ENCODE measurements at places on chromosomes 2 and 18.

DNA sequence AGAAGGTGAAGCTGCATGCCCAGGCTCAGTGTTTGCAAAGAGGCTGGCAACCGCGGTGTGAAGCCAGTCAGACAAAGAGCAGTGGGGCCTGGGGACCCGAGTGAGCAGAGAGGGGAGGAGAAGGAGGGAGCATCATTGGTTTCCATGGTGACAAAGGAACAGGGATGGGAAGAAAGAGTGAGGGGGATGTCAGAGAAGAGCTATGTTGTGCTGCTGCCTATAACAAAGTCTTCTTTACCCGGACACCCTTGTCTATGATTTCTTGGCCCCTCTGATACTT, 14.5 kb downstream of the TMEM247 start:
- no peak for DNase-seq

DNA sequence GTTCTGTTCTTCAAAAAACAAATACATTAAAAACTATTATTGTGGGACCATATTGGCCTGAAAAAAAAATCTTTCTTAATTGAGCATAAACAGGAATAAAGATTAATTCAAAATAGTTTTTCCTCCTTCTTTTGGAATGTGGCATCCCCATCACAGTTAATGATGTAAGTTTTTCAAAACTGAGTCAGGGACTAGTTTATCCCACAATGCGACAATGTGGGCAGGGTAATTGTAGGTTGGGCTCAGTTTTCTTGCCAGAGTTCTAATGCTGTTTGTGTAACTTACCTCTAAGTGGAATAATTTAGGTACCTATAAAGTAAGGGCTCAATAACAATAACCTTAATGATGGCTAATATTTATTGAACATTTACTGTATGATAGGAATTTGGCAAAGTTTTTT, 82.0 kb downstream of the PMS1 start:
- no peak for DNase-seq

DNA sequence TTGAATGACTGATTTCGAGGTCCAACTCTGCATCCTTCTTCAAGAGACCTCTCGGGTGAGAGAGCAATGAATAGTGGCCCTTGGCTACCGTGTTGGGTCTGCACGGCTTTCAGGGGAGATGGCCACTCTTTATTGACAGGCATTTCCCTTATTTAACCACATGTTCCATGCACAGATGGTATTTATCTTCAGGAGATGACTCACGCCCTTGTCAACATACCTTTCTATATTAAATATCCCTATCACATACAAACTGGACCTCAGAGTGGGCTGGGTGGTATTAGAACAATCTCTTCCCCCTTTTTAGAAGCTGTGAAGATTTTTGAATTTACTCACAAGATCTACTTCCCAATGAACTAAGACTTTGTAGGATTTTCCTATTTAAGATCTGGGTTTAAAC, 109.6 kb upstream of the CDC42EP3 start:
- no peak for DNase-seq

- DNase-seq: peak; percentile 21
These were observed 3.8 kb downstream of the KCNE4 start for GRCh38 chr2:223055836-223056235.

DNA sequence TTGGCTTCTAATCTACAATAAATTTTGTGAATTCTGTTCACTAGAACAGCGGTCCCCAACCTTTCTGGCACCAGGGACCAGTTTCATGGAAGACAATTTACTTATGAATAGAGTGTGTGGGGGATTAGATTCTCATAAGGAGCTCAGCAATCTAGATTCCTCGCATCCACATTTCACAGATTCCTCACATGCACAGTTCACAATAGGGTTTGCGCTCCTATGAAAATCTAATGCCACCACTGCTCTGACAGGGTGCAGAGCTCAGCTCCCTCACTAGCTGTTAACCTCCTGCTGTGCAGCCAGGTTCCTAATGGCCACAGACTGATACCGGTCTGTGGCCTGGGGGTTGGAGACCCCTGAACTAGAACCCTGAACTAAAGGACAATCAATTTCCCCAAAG, 1568.6 kb upstream of the NXPH2 start:
- no peak for DNase-seq

GRCh38 chr2:236572482-236572881, 2.9 kb downstream of the ACKR3 start:
- no peak for DNase-seq

GRCh38 chr2:109694190-109694589, 80.0 kb downstream of the SOWAHC start:
- DNase-seq: no peak

DNA sequence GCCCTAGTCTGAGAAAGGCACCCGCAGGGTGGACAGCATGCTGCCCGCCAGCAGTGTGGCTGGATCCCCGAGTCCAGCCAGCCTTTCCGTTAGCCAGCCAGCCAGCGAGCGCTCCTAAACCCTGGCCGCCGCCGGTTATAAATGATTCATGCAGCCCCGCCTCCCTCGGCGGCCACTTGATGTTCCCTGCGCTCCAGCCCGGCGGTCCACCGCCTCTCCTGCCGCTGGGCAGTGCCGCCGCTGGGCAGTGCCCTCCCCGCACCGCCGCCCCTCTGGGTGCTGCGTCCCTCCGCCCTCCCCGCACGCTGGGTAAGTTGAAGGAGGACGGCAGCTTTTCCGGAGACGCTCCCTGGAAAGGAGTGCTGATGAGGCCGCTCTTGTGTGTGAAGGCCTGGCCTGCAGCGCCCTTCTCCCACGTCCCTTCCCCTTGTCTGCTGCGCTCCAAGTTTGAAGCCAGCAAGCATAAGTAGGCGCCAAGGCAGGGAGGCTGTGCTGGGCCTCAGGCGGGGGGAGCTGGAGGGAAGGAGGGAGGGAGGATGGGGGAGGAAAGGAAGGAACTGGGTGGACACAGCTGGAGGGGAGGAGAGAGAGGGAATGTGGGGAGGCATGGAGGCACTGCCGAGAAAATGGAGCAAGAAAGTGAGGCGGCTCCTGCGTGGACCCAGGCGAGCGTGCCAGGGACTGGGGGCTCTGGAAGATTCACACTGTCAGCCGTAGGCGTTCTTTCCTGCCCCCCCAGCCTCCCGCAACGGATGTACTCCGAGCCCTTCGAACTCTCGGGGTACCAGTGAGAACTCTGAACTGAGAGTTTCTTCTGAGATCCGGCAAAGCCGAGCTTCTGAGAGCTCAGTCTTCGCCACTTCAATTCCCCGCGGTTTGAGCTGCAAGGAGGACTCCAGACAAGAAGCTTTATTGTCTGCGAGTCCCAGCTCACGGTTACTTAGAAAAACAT, 131.9 kb downstream of the GLI2 start:
- DNase-seq: no peak

DNA sequence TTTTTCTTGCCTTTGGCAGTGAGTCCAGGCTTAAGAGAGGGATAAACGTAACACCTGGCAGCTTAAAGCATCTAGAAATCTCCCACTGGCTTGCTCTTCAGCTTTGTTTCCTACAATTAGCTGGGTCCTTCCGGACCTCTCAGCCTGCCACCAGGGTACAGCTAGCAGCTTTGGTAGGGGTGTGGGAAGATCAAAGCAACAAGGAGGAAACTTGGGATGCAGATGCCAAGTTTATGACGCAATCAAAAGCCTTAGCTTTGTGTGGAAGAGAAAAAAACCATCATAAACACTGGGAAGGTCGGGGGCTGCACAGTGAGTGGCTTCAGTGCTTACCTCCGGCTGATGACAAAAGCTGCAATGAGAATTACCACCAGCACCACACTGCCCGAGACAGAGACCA, 116.9 kb downstream of the EPHA4 start:
- no peak for DNase-seq

DNA sequence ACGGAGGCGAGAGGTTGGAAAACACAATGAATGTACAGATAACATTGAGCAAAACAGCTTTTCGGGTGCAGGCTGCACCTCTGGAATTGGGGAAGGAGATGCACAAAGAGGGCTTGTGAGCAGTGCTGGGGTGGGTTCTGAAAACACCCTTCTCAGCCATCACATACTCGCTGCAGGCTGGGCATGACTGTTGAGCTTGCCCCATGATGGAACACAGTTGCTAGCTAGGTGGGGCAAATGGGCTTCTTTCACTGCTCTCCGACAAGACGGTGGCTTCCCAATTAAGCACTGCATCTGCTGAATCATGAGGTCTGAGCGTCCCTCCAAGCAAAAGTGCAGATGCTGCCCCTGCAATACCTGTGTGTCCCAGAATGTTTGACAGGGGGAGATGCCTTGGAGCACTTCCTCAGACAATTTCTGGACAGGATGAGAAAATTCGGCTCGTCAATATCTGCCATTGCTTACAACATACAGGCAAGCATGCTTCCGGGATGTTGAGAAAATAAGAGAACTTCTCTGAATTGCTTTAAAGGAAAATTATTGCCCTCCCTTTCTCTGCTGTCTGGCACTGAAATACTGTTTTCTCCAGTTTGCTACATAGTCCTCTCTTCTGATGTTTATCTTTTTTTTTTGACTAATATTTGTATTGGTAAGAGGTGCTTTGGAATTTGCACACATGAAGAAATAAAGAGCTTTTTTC, 77.3 kb upstream of the SH3BP4 start:
- DNase-seq: no peak

DNA sequence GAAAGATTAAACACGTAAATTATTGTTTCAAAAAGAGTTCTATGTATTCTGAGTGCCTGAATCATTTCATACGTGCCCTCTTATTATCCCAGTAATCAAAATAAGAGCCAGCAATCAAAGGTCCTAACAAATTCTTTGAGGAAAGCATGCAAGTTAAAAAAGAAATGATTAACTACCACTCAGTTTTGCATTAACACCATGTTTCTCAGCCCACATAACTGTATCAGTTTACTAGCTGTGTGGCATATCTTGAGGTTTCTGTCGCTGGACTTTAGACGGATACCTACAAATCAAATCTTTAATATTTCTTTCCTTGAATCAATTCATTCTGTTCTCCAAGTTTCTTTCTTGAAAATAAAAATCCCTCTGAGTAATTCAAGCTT, 668.9 kb upstream of the CHAC2 start:
- DNase-seq: no peak

DNA sequence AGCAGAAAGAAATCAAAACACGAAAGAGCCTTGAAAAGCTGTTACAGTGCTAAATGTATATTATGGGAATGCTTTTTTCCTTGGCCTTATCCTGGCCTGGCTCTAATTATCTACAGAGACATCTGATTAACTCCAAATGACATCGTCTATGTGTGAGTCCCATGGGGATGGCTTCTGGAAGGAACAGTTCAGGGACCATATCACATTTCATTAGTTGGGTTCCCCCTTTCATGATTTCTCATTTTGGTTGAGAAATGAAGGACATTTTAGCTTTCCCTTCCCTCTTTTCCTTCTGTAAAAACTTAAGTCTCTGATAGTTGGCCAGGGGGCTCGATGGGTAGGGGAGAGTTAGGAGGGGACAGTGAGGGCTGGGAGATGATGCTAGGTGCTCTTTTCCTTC, 116.7 kb downstream of the PRKCE start:
- DNase-seq: no peak
